Inflammatory macrophage treated with lipopolysaccharide for 1 hour (primary cell): ENCODE measurements at places on chromosomes 5 and 9.

DNA sequence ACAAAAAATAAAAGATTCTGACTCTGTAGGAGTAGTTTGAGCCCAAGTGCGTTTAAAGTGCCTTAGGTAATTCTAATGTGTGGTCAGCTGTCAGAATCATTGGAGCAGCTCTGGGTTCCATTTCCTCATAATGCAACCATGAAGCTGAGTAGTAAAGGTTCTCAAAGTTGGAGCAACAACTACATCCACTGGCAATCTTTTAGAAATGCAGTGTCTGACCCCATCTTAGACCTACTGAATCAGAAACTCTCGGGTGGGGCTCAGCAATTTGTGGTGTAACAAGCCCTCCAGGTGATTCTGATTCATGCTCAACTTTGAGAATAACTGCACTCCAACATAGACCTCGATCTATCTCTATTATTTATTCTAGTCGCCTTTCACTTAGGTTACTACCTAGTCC, 7.6 kb upstream of the ALDH1A1 start:
- DNase-seq, result peak; percentile 48

DNA sequence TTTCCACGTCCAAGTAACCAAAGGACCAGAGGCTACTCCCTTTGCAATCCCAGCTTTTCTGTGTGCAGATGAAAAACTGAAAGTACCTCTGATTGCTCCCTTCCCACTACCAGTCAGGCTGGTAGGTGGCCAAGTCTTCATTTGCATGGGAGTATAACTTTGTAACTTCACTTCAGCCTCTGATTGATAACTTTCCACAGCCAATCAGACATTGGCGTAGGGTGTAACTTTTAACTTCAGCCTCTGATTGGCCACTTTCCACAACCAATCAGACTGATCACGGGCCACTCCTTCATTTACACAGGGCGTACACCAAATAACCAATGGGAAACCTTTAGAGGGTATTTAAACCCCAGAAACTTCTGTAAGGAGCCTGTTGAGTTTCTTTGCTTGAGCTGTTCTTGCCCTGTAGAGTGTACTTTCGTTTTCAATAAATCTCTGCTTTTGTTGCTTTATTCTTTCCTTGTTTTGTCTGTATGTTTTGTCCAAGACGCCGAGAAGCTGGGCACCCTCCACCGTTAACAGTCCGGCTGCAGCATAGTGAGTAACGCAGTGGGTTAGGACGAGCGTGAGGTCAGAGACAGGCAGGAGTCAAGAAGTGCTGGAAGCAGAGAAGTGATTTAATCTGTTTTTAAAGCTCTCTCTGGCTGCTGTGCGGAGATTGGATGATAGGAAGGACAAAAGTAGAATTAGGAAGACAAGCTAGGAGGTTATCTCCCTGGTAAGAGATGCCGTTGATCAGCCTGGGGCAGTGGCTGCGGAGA, 3.5 kb upstream of the EXOSC2 start:
- DNase-seq, result no peak

DNA sequence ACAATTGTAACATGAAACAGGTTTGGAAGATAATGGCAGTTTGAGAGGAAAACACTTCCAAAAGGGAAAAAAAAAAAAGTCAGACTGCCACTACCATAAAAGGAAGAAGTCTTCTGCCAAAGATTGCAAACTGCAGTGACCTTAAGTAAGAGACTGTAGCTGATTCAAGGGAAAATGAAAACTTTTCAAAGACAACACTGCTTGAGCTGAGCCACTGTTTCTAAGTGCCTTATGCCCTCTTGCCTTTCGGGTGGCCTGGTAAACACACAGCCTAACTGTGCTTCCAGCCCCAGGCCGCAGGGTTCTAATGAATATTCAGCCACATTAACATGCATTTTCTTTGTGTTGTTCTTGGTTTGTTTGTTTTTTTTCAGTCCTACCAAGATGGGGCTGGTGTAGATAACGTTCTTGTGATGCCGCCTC, 354.6 kb downstream of the BNC2 start:
- no peak for DNase-seq

DNA sequence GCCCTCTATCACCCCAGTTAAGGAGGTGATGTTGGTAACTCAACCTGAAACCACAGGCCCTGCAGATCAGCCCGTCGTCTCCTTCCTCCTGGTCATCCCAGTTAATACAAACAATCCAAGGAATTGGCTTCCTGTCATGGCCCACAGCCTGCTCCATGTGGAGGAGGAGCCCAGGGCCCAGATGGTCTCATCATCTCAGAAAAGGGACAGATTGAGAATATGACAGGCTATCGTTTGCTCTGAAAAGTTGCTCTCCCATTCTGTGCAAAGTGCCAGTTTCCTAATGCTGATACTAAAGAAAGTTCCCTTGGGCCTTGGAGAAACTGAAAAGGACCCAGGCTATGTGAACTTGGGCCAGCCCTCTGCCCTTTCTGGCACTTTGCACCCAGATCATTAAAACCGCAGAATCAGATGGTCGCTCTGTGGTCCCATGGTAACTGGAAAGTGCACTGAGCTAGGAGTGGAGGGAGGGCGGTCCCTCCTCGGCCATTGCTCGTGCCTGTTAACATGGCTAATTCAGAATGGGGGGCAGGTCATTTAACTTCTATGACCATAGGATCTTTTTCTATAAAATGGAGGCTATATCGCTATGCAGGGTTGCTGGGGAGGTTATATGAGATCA, 675 bp upstream of the SPAAR start:
- no peak for DNase-seq

GRCh38 chr5:10913841-10914240, 152.8 kb upstream of the DAP start:
- DNase-seq, result peak; percentile 77

- no peak for DNase-seq
Measured at GRCh38 chr5:144778561-144778960, 607.9 kb downstream of the KCTD16 start.

- no peak for DNase-seq
Measured at GRCh38 chr9:76349865-76350264, 44.4 kb downstream of the RFK start.

DNA sequence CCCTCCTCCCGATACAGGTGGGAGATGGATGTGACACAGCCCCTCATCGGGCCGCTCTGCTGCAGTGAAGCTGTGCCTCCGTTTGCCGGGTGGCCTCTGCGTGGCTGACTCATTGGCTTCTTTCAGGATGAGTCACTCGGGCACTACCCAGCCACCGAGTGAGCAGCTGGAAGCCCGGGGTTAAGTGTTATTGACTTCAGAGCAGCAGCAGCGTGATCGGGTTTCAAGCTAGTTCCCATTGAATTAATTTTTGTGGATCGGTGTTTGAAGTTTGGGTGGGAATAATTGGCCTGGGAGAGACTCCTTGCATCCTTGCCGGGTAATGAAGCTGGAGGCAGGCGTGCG, 266.4 kb upstream of the IRX4 start:
- no peak for DNase-seq
